Choroid plexus epithelial cell (primary cell): ENCODE measurements at places on chromosomes 12 and 14.

DNA sequence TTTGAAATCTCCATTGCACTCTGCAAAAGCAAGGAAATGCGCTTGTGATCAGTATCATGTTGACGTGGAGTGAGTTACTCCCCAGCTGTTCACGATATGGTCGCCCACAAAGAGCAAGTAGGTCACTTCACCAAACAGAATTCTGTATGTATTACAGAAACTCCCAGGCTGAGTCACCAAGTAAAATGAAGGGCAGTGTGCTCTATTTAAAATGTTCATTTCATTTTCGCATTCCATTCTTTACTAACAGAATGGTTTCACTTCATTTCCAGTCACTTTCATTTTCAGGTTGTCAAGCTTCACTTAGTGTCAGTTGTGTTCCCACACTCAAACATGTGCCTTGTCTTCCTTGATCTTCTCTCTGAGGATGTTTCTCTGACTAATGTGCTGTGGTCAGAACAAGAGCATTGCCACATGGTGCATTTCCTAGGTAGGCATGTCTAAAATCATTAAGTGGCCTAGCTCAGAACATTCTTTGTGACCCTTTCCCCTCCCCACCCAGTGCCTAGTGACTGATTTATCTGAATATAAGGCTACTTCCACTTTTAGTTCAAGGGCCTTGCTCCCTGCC lies 391.2 kb downstream of the RAD51B start:
- DNase-seq, result peak; percentile 98

GRCh38 chr14:32932914-32933628 lies 5.6 kb upstream of the NPAS3 start:
- no peak for DNase-seq

GRCh38 chr12:113049976-113050742 lies 6.4 kb upstream of the DTX1 start:
- DNase-seq, result no peak

GRCh38 chr14:78074561-78074960 lies 95.6 kb upstream of the NRXN3 start:
- no peak for DNase-seq

DNA sequence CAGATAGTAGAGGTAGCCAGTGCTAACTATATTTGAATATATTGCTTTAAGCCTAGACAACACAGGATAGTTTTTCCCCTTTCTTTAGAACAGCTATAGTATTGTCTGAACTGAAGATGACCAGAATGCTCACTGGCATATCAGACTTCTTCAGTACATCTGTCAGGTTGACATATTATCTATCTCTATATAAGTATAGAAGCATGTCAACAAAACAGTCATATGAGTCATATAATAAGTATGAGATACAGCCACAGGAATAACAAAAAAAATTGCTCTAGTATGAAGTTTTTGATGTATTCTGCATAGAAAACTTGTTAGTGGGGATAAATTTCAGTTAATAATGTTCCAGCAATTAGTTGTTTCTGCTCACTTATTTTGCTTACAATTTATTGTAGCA lies 767.7 kb downstream of the LRFN5 start:
- DNase-seq, result no peak
